ENCODE measurements at places on chromosomes 7 and 10.

DNA sequence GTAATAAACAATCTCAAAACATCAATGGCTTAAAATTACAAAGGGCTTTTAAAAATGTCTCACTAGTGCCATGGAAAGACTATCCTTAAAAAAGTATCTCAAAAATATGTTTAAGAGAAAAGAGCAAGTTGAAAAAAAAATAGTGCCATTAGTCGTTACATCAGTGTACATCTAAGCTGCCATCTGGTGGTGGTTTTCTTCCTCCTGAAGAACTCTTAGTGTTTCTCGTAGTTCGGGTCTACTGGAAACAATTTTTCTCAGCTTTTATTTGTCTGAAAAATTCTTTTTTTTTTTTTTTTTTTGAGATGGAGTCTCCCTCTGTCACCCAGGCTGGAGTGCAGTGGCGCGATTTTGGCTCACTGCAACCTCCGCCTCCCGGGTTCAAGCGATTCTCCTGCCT, 5.9 kb upstream of the GARIN1A start:
- no peaks in the 10 kb centered on the region for H3K27me3 ChIP-seq
- no peaks in the 10 kb centered on the region for H3K36me3 ChIP-seq
- H3K27ac ChIP-seq, result no peak overlapping the region
- no peak overlapping the region for H3K4me3 ChIP-seq

- H3K4me3 ChIP-seq, result no peak overlapping the region
- no peaks in the 10 kb centered on the region for H3K4me1 ChIP-seq
- no peak for DNase-seq
Observed at GRCh38 chr7:148921189-148921588, 37.1 kb upstream of the EZH2 start.

GRCh38 chr7:70006261-70006920, 408.1 kb downstream of the AUTS2 start:
- no peaks in the 10 kb centered on the region for H3K27me3 ChIP-seq
- no peak overlapping the region for H3K27ac ChIP-seq
- no peak overlapping the region for H3K4me3 ChIP-seq
- H3K4me1 ChIP-seq, result no peaks in the 10 kb centered on the region
- no peaks in the 10 kb centered on the region for H3K36me3 ChIP-seq

GRCh38 chr10:61899069-61899531, 2.4 kb upstream of the ARID5B start:
- no peak for DNase-seq
- no peaks in the 10 kb centered on the region for H3K4me1 ChIP-seq
- H3K27me3 ChIP-seq, result no peaks in the 10 kb centered on the region
- H3K27ac ChIP-seq, result peak overlapping the region; percentile 100

DNA sequence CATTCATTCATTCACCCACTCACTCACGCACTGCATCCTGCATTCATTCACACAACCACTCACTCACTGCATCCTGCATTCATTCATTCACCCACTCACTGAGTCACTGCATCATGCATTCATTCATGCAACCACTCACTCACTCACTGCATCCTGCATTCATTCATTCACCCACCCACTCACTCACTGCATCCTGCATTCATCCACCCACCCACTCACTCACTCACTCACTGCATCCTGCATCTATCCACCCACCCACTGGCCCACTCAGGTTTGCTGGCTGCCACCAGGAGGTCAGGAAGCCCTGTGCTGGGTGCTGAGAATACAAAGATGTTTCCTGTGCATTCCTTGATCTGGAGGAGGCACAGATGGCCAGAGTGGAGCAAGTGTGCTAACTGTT, 2.3 kb upstream of the SNX8 start:
- no peak overlapping the region for H3K27ac ChIP-seq
- no peak for DNase-seq
- peaks cover 1% of the 10 kb centered on the region for H3K4me1 ChIP-seq
- no peaks in the 10 kb centered on the region for H3K27me3 ChIP-seq
- no peaks in the 10 kb centered on the region for H3K36me3 ChIP-seq
